Type B pancreatic cell (in vitro differentiated cells): ENCODE measurements at places on chromosomes 12 and 14. TPM values are rescaled to one million over a fixed set of nuclear protein-coding genes. Genes with fewer than 3 reads are reported as not detected.
A peak's percentile ranks its signal among the peaks of the same experiment; 100 is the strongest.

GRCh38 chr12:1592444-1593173 lies 1.8 kb downstream of the FBXL14 start:
- H3K4me1 ChIP-seq, result peaks cover 39% of the 10 kb centered on the region
- DNase-seq, result no peak
- peaks cover 4% of the 10 kb centered on the region for H3K27me3 ChIP-seq
- H3K4me3 ChIP-seq, result peak overlapping the region; percentile 91
- H3K36me3 ChIP-seq, result peaks cover 30% of the 10 kb centered on the region
- peak overlapping the region; percentile 88 for H3K27ac ChIP-seq

DNA sequence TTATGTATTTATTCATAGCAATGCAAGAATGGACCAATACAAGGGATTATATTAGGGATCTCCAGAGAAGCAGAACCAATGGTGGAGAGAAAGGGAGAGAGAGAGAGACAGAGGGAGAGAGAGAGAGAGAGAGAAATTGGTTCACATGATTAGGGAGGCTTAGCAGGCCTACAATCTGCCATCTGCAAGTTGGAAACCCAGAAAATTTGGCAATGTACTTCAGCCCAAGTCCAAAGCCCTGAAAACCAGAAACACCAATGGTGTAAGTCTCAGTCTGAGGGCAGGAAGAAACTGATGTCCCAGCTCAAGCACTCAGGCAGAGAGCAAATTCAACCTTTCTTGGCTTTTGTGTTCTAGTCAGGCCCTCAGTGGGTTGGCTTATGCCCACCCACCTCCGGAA lies 48.7 kb upstream of the CMKLR1 start:
- no peak for DNase-seq
- H3K4me3 ChIP-seq, result no peak overlapping the region
- H3K27me3 ChIP-seq, result peaks cover 9% of the 10 kb centered on the region
- peaks cover 12% of the 10 kb centered on the region for H3K4me1 ChIP-seq
- H3K27ac ChIP-seq, result no peak overlapping the region

- H3K4me1 ChIP-seq, result no peaks in the 10 kb centered on the region
- H3K27ac ChIP-seq, result no peak overlapping the region
- no peaks in the 10 kb centered on the region for H3K27me3 ChIP-seq
- H3K36me3 ChIP-seq, result peaks cover 13% of the 10 kb centered on the region
- DNase-seq, result peak; percentile 74
Measured at GRCh38 chr14:89973234-89973823, 17.6 kb downstream of the TDP1 start.

The PAX9 gene
- 5.6 and 6.3 TPM in 2 replicates for total RNA-seq

The MLEC gene
- 168 and 172 TPM in 2 replicates for total RNA-seq

The KRT72 gene
- 0.48 and 2.9 TPM in 2 replicates for total RNA-seq

The RIC8B gene
- 9.8 and 22.1 TPM in 2 replicates for total RNA-seq
